ENCODE measurements at places on chromosomes 2 and 18.

- DNase-seq = no peak
These were observed 140.6 kb upstream of the NOSTRIN start for GRCh38 chr2:168661863-168662256.

- DNase-seq = no peak
These were observed 1.1 kb downstream of the DSC3 start for GRCh38 chr18:31041271-31042083.

DNA sequence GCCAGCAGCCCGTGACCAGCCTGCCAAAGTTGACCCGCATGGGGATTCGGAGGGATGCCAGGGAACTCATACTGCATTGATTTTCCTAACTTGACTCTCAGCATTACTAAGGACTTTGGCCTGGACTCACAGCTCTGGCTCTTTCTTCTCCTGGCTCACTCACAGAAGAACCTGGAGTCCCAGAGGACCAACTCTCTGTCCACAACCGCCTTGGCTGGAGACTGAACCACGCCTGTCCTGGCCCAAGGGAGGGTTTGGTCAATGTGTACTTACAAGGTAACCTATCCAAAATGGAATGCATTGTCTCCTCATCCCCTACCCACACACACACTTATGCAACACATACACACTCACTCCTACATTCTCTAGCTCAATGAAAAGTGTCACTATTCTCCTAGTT is 135.6 kb upstream of the KLHL29 start:
- DNase-seq = no peak

GRCh38 chr2:142484111-142484510 is 353.3 kb upstream of the LRP1B start:
- no peak for DNase-seq

All from activated effector memory CD4-positive, alpha-beta T cell treated with Interleukin-2 at 50 U/mL for 16 hours (primary cell).